Hematopoietic multipotent progenitor cell treated with erythropoietin and hydrocortisone succinate and interleukin-3 and kit ligand, for 15 days (in vitro differentiated cells): ENCODE measurements at places on chromosomes 6 and 20.

- no peak for DNase-seq
Measured at GRCh38 chr20:48716086-48716485, 111.7 kb downstream of the PREX1 start.

DNA sequence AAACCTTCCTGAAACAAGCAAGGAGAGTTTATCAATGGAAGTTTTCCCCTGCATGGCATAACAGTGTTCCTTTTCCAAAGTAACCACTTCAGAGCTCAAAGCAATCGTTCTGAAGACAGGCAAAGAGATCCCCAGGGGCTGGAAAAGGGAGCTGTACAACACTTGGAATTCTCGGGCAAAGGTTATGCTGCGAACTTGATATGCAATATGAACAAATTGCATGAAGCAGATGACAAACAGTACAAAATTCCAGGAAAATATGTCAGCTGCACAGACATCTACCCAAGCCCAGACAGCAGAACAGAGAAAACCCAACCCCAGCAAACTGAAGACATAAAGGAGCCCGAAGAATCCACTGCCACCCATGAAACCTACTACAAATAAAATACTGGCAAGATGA lies 18.4 kb downstream of the POPDC3 start:
- DNase-seq, result no peak

DNA sequence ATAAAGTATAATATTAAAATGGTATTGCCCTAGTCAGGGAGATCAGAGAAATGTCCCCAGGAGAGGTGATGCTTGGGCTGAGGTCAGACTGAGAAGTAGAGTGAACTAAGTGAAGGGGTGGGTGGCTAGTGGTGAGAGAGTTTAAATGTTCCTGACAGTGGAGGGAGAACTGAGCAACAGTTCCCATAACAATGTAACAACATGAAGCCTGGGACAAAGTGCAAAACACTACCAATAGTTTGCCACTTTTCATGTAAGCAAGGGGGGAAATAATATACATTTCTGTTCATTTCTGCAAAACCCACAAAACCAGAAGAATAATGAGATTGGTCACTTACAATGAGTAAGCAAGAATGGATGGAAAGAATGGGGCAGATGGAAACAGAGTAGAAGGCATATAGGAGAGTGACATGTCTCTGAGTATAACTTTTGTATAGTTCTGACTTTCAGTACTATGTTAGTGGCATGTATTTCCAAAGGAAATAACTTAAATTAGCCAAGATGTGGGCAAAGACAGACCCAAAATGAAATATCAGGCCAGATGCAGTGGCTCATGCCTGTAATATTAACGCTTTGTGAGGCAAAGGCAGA lies 13.3 kb upstream of the FAXC start:
- no peak for DNase-seq

DNA sequence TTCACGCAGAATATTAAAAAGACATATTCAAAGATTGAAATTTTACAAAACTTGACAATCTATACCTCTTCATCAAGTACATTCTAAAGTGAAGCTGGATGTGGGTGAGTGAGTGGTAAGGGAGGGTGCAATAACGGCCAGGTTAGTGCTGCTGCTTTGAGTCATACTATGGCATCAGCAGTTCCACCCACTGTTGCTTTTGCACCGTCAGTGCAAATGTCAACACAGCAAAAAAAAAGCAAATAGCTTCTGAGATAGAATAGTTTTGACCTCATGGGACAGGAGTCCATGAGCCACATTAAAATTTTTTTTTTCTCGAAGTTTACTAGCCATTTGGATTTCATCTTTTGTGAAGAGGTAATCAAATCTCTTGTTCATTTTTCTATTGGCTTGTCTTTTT lies 31.8 kb downstream of the PSMF1 start:
- DNase-seq, result peak; percentile 49

- no peak for DNase-seq
Measured at GRCh38 chr6:1825277-1825676, 215.6 kb downstream of the FOXC1 start.

DNA sequence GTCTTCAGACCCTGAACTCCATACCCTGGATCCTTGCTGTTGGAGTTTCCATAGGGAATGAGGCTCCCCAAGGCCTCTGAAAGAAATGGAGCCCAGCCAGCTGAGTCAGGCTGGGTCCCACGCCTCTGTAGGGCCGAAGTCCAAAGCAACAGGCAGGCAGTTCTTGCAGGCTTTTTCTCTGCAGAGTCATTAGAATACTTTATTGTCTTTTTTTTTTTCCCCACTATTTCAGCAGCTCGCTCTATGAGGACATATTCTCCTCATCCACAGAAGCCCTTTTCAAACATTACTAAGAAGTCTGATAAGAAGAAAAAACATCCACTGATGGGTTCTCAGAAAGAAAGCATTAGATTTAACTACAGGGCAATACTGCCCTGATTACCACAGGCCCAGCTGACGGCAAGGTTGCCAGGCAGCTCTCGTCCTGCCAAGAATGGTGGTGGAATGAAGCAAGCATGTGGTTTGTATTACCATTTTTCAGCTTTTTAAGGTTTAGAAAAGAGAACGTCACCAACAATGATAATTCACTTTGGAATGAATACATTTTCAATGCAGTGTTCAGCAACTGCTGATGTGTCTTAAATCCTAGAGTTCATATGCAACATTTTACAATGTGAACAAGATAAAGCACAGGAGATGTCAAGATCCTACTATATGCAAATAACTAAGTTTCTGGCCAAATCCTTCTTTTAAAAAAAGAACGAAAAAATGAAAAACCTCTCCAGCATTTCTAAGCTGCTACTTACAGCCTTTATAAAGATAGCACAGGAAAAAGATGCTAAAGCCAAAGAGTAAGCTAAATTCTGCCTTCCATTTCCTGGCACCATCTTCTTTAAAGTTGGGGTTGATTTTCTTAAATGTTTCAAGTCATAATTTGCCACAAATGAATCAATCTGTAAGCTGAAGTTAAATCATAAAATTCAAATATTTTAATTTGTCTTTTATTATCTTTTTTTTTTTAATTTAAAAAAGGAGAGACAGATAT lies 223.6 kb upstream of the CITED2 start:
- no peak for DNase-seq
